Stimulated activated CD4-positive, alpha-beta T cell treated with anti-CD3 and anti-CD28 coated beads, TNF-alpha, amount 100 ng/mL, for 24 hours (primary cell): ENCODE measurements at places on chromosomes 2 and 18.
A peak's percentile ranks its signal among the peaks of the same experiment; 100 is the strongest.

- DNase-seq: no peak
These were observed 28.0 kb upstream of the PSME4 start for GRCh38 chr2:53998834-53999233.

DNA sequence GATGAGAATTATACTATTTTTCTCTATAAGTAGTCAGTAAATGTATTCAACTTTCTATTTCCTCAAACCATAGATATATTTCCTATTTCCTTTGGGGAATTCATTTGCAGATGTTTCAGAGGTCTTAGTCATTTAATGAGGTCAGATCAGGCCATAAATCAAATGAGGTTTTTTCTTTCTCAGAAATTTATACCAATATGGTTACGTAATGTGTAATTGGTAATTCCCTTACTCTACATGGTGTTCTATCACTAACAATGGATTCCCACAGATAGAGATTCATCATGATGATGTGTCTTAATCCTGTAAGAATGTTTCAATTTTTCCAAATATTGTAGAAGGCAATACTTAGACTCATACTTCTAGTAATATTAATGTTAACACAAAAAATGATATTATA is 108.0 kb downstream of the DPP4 start:
- no peak for DNase-seq

DNA sequence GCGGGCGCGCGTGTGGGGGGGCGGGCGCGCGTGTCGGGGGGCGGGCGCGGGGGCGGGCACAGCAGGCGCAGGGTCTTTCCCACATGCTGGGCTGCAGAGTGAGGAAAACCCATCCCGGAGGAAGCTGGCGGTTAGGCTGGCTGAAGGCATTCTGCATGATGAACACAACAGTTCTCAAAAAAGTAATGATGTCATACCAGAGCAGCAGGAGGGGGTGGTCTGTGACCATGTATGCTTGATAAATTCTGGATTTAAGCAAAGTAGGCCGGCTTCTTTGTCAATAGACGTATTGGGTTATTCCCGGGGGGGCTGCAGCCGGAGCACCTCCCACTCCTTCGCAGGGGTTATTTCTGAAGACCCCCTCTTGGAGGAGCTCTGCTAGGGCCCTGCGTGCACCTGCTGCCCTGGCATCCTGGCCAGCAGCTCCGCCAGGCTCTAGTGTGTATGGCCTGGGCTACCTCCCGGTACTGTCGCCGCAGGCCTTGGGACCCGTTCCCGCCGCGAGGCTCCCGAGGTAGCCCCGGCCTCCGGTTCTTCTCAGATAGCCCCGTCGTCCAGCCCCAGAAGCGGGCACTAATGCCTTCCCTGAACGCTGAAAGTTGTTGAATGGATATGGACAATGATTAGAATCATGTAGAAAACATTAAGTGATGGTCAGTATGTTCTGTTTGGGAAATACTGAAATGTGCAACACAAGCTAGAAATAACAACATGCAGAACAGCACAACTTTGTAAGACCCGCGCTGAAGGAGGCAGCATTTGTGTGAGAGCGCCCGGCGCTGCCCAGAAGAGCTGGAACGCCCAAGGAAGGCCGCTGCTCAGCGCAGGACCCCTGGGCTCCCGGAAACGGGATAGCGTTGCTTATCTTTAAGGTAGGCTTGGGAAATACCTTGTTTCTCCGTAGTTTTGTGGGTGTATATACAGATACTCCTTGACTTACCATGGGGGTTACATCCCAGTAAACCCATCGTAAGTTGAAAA is 101.4 kb upstream of the RAB6C start:
- DNase-seq: peak; percentile 5

- no peak for DNase-seq
These were observed 105.2 kb downstream of the RBM43 start for GRCh38 chr2:151156431-151156830.

GRCh38 chr2:156326526-156327095 is 5.9 kb downstream of the NR4A2 start:
- DNase-seq: no peak

GRCh38 chr2:147108548-147108947 is 736.3 kb upstream of the ACVR2A start:
- DNase-seq: no peak

DNA sequence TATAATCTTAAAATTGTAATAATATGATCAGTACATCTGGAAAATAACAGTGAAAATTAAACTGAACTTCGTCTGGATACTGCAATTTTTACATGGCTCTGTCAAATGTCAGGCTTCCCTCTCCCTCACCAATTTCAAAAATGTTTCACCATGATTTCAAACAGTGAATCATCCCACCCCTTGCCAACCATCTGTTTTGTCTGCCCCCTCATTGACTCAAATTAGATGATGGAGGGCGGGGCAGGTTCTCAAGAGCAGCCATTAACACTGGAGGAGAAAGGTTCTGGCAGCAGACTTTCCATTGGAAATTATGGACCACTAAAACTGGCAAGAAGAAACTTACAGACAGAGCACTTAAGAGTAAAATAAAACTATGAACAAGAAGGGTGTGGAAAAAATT is 1195.7 kb upstream of the ZEB2 start:
- no peak for DNase-seq

DNA sequence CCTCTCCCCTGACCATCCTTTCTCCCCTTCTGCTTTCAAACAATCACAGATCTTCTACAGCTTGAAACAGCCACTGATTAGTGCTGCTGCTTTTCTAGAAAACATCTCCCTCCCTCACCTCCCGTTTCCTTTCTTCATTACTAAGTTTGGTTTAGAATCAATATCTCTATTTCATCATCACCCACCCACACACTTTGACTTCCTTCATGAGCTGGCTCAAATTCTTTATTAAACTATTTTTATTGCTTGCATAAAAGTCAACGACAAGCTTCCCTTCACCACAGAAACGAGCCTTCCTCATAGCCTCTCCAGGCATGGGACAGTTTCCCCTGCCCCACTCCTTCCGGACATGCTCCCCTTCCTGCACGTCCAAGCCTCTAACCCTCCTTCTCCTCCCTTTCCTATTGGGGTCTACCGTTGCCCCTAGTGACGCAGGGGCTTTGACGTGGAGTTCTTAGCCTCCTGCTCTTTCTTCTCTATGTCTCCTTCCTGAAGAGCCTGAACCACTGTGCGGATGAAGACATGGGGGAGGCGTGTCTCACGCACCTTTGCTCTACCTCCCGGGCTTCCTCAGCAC is 172.0 kb downstream of the AFF3 start:
- DNase-seq: no peak
